ENCODE measurements at places on chromosomes 5 and 9.

DNA sequence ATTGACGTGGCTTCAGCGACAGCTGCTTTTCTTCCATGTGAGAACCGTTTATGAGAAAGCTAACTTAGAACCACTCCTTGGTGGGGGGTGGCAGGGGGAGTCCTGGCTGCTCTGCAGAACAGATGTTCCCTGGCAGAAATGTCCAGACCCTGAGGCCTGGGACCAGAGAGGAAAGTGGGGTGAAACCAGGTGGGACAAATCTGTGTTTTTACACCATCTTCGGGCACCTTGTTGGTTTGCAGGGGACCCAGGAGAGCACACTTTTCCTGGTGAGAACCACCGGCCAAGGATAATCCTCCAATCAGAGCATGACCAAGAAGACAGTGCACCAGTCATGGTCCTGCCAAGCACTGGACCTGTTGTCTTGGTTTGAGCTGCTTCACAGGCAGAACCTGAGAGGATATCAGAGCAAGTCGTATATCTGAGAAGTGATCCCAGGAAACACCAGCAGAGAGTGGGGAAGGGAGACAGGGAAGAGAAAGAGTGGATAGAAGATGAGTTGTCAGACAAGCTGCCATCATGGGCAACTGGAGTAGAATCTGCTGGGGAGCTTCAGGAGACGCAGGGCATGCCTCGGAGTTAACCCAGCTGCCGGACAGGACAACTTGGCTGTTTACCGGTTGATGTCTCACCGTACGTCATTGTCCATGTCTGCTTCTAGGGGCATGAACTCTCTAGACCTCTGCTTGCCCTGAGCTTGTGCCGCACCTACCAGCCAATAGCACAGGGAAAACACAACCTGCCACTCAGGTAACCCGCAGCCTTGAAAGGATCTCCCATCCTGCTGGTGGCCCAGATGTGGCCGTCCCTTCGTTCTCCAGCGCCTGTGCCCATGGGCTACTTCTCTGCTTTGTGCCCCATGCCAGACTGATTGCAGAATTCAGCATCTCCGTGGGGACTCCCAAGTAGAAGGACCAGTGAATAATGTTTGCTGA is 178.4 kb upstream of the MVB12B start:
- DNase-seq: no peak

GRCh38 chr5:52709167-52709925 is 78.4 kb upstream of the ITGA1 start:
- DNase-seq: no peak

- no peak for DNase-seq
Measured at GRCh38 chr5:116303340-116303739, 218.5 kb downstream of the COMMD10 start.

DNA sequence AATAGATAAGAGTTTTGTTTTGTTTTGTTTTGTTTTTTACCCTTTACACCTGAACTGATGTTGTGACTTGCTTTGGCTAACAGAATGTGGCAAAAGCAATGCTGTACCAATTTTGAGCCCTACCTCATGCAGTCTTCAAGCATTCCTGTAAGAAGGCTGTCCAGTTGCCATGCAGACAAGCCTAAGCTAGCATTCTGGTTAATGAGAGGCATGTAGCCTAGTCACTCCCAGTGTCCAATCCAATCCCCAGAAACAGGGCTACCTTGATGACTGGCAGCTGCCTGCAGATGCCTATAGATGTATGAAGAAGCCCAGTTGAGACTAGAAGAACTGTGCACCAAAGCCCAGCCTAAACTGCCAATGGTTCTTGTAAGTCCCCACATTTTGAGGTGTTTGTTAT is 9.4 kb upstream of the EFNA5 start:
- DNase-seq: no peak

- DNase-seq: no peak
Measured at GRCh38 chr9:100856238-100856637, 172.3 kb upstream of the PLPPR1 start.

- DNase-seq: no peak
Measured at GRCh38 chr9:127345566-127345965, 51.4 kb upstream of the SLC2A8 start.

DNA sequence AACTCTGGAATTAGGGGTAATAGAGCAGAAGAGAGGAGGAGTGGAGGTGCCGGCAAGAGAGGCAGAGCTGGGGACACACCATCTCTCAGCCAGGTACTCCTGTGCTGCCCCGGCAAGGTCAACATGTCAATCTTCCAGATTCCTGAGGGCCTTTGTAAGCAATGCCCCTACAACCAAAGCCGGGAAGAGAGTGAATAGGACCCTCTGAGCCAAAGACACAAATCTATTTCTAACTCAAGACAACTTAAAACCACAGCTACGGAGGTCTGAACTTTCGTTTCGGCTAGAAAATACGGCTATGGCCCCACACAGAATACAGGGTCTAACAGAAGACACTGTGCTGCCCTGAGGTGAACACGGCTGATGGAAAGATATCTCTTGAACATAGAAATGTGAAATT is 66.6 kb downstream of the SERINC5 start:
- no peak for DNase-seq

GRCh38 chr5:139037732-139038131 is 160.4 kb downstream of the SIL1 start:
- DNase-seq: no peak

- DNase-seq: no peak
Measured at GRCh38 chr5:891117-891836, 1.3 kb downstream of the BRD9 start.

GRCh38 chr9:108182950-108183381 is 672.8 kb downstream of the ACTL7B start:
- DNase-seq: no peak

GRCh38 chr5:173202266-173202875 is 32.6 kb downstream of the NKX2-5 start:
- no peak for DNase-seq

GRCh38 chr9:1916095-1916494 is 99.1 kb upstream of the SMARCA2 start:
- DNase-seq: no peak

DNA sequence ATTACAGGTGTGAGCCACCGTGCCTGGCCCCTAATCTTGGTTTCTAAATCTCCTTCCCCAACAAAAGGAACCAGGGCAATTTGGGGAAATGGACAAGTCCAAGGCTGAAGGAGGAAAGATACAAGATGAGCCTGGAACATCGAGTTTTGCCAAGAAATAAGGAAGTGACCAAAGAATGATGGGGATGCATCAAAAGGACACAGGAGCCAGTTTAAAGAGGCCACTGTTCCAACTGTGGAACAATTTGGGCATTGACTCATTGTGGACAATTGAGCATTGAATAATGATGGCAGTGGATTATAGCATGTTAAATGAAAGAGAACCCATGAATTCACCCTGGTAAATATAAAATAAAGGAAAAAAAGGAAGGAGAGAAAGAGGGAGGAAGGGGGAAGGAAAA is 47.5 kb downstream of the DUSP1 start:
- peak; percentile 75 for DNase-seq

- DNase-seq: no peak
Measured at GRCh38 chr9:109313351-109313750, 7.5 kb downstream of the EPB41L4B start.

GRCh38 chr5:50814556-50814955 is 148.1 kb downstream of the PARP8 start:
- no peak for DNase-seq

DNA sequence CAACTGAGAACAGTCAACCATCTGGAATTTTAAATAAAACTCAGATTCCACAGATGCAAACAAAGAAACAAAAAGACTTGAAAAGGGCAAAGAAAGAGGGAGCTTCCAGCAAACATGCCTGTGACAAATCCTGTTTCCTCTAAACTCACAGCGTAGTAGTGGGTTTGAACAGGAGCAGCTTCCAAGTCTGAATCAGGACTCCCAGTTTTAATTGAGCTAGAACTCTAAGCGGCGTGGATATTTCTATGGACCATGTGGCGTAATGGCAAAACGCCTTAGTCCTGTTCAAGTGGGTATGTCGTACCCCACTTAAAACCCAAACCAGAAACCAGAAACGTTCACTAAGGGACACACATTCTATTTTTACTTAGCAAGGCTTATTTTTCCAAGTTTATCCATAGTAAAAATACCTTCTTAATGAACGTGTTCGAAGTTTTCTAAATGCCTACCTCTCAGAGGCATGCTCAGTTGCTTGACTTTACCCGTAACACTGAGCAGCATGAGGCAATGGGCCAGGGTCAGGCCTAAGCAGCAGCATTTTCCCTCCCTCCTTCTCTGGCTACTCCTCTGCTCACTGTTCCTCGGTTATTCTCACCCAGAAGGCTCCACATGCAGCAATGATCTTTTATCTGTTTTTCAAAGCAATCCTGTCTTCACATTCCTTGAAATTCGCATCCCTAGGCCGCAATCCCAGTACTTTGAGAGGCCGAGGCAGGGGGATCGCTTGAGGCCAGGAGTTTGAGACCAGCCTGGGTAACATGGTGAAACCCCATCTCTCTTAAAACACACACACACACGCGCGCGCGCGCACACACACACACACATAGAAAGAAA is 77.9 kb downstream of the FNBP1 start:
- DNase-seq: no peak

GRCh38 chr5:6873359-6873758 is 160.1 kb downstream of the TENT4A start:
- DNase-seq: no peak

GRCh38 chr5:95261437-95262175 is 23.3 kb downstream of the MCTP1 start:
- peak; percentile 34 for DNase-seq

GRCh38 chr9:87213948-87214347 is 266.6 kb upstream of the GAS1 start:
- DNase-seq: no peak

- DNase-seq: no peak
Measured at GRCh38 chr5:72191404-72191803, 84.1 kb downstream of the MAP1B start.

- DNase-seq: no peak
Measured at GRCh38 chr5:143644727-143645126, 167.2 kb upstream of the HMHB1 start.

DNA sequence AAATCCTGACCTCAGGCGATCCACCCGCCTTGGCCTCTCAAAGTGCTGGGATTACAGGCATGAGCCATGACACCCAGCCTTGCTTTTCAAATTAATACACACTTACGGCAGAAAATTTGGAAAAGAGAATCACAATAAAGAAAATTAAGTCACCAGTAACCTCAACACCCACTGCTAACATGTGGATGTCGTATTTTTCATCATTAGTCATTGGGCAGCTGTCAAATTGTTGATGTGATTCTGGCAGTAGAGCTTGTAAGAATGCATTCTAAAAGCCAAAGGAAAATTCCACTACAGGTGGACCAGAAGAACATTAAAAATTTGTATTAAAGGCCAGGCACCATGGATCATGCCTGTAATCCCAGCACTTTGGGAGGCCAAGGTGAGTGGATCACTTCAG is 237.3 kb upstream of the TUT7 start:
- no peak for DNase-seq

DNA sequence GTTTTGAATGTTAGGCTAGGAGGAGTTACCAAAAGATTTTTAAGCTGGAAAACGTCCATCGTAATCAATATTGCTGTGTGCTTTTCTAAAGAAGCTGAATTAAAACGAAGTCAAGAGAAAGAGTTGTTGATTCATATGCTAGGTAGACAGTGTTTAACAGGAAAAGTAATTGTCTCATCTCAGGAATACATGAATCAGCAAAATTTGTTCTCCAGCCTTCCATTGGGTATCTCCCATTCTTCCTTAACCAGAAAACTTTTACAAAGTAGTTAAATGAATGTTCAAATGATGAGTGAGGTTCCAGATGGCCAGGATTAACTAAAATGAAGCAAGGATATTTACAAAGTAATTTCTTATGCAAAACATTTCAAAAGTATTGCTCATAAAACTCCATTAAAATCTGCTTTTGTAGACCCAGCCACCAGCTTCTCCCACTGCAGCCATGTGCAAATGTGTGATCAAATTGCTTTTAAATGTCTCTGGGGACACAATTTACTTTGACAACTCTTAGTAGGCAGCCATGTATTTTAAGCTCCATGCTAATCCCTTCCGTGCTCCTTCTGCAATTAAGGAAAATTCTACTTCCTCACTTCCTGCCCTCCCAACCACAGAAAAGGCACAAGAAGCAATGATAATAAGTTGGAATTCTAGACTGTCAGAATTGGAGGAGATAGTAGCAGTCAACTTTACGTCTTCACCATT is 121.2 kb downstream of the HTR4 start:
- no peak for DNase-seq

DNA sequence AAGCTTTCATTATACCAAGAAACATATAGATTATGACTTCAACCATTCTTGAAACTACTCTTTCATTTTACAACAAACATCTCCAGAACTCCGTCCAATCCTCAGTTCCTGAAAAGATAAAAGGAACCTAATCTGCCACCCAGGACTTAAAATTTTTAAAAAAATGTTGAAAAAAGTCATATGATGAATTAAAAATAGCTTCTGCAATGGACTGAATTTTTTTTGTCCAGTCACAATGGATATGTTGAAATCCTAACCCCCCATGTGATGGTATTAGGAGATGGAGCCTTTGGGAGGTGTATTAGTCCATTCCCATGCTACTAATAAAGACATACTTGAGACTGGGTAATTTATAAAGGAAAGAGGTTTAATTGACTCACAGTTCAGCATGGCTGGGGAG is 2.7 kb upstream of the ALDH1A1 start:
- DNase-seq: no peak

- no peak for DNase-seq
Measured at GRCh38 chr5:159163701-159164046, 45.7 kb downstream of the RNF145 start.

GRCh38 chr5:2735996-2736395 is 15.5 kb downstream of the IRX2 start:
- no peak for DNase-seq

GRCh38 chr9:88586452-88586851 is 51.5 kb downstream of the NXNL2 start:
- DNase-seq: no peak

GRCh38 chr9:115016344-115016743 is 86.0 kb upstream of the TNFSF8 start:
- no peak for DNase-seq

DNA sequence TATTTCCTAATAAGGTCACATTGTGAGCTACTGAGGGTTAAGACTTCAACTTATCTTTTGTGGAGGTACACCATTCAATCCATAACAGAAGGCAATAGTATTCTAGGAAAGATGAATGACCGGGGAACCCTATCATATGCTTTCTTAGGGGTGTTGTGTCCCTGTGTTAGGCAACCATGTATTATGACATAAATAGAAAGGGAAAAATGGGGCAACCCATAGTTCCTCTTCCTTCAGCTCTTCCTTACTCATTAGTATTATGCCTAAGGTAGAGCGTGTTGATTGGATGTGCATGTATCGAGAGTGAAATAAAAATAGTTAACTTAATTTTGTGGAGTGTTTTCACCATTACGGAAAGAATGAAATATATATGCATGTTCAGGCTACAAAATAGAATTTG is 6.0 kb upstream of the CCNJL start:
- DNase-seq: no peak

DNA sequence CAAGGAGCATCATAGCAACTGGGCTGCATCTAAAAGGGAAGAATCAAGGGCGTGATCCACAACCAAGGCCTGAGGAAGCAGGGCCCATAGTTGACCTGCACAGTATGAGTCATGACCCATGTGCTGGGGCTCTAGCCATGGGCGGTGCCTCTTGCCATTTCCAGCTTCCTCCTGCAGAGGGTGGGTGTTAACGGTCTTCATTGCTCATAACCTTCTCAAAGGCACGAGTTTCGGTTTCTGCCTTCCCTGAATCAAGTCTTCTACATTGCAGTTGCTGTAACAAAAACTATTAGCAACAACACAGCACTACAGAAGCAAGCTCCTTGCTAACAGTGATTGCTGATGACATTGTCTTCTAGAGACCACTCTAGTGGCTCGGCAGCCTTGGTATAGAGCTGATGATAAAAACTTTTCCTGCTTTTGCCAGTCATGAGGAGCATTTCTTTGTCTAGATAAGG is 66.9 kb downstream of the CTSL start:
- no peak for DNase-seq

GRCh38 chr5:115561176-115561575 is 16.6 kb upstream of the FEM1C start:
- no peak for DNase-seq

Data from putamen (tissue), 1 donor.